ENCODE measurements at places on chromosomes 3 and 15.

DNA sequence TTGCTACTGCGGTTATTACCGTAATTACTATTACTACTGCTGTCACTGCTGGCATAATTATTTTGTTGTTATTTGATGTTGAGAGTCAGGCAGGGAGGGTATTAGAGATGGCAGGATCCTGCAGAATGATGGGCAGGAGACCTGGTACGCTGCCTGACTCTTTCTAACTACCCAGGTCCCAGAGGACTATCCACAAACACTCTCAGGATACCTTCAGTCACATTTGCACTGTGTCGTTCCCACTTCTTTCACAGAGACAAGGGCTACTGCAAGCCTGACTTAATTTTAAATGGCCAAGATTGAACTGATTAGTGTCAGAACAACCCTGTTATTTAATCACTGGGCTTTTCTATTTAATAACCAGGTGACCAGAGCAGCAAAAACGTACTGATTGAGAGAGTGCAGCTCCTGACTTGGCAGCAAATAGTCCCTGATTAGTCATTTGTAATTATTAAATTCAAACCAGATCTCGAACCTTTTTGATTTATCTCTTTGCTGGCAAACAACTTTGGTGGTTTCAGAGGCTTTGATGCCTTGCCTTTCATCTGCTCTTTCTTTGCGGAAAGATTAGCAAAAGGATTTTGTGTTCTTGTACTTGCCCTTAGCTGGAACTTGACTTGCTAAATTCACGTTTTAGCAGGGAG is 88.8 kb upstream of the ARHGEF3 start:
- DNase-seq: no peak

GRCh38 chr3:20575146-20575545 is 389.1 kb upstream of the SGO1 start:
- DNase-seq: no peak

- DNase-seq: no peak
These were observed 33.5 kb downstream of the TKT start for GRCh38 chr3:53222183-53222901.

DNA sequence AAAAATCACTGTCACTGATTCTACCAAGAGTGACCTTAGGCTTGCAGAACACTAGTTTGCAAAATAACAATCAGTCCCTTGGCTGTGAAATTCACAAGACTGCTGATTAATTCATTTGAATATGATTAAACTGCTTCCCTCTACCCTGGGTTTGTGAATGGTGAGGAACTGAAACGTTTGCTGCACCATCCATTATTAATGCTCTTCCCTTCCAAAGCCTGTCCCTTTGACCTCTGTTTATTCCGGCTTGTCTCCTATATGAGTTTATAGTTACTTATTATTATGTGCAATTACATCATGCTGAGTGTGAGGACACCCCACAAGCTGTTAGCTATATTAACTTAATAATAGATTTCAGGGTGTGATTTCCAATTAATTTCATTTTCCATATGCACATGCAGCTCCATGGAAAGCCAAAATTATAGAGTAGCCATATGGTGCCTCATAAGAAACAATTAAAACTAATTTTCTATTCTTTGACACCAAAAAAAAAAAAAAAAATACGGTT is 96.5 kb downstream of the SUCLG2 start:
- DNase-seq: no peak

GRCh38 chr3:102536456-102536855 is 101.6 kb downstream of the ZPLD1 start:
- DNase-seq: peak; percentile 63

GRCh38 chr3:107970993-107971580 is 119.7 kb downstream of the CD47 start:
- DNase-seq: no peak

GRCh38 chr15:74131628-74132413 is 1.4 kb downstream of the ISLR2 start:
- no peak for DNase-seq

GRCh38 chr3:43770426-43771103 is 79.8 kb downstream of the ABHD5 start:
- peak; percentile 73 for DNase-seq

DNA sequence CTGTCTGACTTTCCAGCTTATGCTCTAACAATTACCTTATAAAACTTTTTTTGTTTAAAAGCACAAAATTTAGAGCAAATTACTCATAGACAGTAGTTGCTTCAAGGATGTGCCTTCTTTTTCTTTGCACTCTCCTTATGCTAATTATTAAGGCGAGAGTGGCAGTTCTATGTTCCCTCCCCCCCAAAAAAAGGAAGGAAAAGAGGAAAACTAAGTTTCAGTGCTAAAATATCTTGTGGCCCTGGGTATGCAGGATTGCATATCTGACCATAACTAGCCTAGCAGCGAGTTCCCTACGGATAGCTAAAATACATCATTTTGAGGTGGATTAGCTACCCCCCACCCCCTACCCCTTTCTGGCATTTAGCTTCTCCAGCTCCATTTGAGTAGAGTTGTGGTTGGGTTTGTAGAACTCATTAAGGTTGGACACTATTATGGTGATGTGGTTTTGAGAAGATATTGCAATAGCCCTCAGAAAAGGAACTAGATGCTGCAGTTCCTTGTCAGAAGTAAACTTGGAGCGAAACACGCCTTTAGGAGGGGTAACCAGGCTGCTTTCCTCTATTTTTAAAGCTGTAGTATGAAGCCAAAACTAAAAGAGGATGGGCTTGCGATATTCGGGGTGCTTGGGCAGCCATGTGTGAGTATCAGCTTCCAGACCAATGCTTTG is 174.6 kb downstream of the AKAP13 start:
- no peak for DNase-seq

- no peak for DNase-seq
These were observed 617.0 kb upstream of the CBLB start for GRCh38 chr3:106485802-106486201.

DNA sequence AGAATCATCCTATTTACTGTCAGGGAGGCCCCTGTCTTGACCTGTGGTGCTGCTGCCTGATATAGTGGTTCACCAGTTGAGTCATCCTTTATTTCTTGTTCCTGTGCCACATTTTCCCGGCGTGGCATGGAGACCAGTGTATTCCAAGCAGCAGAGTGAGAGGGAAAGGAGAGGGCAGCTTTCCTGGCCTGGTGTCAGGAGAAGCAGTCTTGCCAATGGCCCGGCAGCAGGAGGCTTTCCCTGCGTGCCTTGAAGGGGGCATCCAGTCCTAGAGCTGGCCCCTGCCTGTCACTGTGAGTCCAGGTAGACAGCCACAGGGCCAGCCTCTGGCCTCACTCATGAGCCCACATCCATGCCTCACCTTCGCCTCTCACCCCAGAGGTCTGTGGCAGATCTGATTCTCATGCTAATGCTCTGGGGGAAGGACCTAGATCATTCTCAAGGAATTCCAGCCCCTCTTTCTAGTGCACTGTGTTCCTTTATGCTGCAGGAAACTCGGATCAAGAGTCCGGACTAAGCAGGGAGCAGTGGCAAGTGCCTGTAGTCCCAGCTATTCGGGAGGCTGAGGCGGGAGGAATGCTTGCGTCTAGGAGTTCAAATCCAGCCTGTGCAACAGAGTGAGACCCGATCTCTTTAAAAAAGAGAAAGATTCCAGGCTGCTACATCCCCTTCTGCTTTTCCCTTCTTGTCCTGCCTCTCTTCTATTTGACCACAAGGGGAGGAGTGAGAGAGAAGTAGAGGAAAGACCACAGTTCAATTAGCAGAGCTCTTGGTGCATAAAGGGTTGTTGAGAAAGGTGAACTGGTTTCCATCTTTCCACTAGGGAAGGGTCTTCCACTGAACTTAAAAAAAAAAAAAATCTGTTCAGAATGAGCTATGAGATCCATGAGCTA is 66.8 kb upstream of the HACD2 start:
- no peak for DNase-seq

GRCh38 chr3:31967592-31967991 is 13.5 kb downstream of the OSBPL10 start:
- DNase-seq: no peak

GRCh38 chr15:38528294-38528693 is 36.3 kb downstream of the RASGRP1 start:
- no peak for DNase-seq

- no peak for DNase-seq
These were observed 271.4 kb downstream of the TIGIT start for GRCh38 chr3:114565216-114565615.

GRCh38 chr3:112979244-112979832 is 4.4 kb upstream of the CD200R1 start:
- peak; percentile 32 for DNase-seq

GRCh38 chr15:33194704-33195670 is at the start of gene FMN1:
TSS of gene FMN1 (minus strand) at chr15:33194714. CDS start at chr15:33154914, 39,800 bp downstream.
- peak; percentile 97 for DNase-seq

- DNase-seq: no peak
These were observed 628.2 kb upstream of the CFAP20DC start for GRCh38 chr3:59677747-59678702.

DNA sequence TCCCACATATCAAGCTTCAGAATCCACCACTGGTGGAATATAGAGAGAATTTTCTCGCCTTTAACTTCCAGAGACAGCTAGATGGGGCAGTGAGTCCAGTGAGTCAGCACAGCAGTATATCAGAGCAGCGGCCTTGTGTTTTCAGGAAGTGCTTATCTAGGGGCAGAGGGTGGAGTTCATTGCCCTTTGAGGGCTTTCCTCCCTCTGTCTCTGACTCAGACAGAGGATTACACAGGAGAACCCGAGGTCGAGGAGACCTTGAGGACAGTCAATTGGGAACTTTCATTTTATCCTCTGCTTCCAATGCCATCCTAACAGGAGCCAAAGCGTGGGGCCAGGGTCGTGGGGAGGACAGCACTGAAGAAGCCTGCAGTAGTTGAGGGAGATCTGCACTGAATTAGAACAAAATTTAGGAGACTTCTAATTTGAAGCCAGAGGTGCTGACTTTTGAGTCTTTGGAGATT is 109.6 kb upstream of the UMPS start:
- DNase-seq: peak; percentile 84

DNA sequence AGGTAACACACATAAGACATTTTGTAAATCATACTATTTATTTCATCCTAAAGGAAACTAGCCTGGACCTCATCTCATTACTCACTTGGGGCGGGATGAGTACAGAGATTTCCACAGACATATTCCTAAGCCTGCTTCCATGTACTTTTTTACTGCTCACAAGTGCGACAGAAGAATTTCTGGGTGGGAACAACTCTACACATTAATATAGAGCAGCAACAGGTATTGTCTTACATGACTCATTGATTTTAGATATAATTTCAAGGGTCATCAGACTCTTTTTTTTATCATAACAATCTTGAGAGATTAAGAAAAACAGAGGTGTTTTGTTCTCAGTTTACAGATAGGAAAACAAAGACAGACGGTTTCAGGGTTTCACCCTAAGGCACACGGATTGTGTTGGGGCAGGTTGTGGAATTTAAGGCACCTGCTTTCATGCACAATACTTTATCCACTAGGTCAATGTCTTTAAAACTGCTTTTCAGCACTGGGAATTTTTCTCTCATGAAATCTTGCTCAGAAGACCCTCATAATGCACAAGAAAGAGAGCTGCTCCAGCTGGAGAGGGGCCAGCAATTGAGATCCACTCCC is 186.7 kb upstream of the CDIN1 start:
- no peak for DNase-seq

- no peak for DNase-seq
These were observed 435.6 kb upstream of the GRM7 start for GRCh38 chr3:6425289-6425820.

- no peak for DNase-seq
These were observed 185.8 kb upstream of the TLE3 start for GRCh38 chr15:70283511-70283910.

GRCh38 chr3:38755130-38755529 is 60.9 kb downstream of the SCN10A start:
- DNase-seq: no peak

- no peak for DNase-seq
These were observed 158.8 kb downstream of the SSR3 start for GRCh38 chr3:156395961-156396710.

GRCh38 chr15:66063147-66063546 is 190.4 kb downstream of the MEGF11 start:
- DNase-seq: no peak

DNA sequence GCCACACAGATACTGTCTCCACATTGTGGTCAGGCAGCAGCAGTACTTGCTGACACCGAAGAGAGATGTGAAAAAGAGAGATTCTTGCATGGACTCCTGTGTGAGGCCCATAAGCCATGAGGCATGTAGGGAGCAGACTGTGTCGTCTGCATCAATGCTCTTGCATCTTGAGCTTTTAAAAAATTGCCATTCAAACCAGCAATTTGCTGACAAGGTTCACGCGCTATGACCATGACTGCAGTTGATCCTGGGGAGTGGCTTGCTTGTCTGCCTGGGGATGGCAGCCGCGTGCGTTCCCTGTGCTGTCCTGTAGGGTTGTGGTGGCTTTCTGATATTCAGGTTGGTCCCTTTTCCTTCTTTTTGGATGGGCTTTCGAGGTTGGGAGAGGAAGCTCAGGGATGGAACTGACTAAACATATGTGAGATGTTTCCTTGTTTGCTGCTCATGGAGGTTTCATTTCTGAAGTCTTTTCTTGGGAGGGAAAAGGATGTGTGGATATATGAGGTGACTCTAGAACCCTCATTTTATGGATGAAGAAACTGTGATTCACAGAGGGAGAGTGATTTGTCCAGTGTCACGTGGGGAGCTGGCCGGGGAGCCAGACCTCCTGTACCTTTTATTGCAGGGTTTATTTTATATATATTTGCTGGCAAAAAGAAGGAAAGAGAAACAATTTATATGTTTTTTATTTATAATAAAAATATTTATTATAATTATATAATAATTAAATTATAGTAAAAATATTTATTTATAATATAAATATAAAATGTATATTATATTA is 48.6 kb downstream of the LPP start:
- no peak for DNase-seq

GRCh38 chr3:59566481-59566975 is 516.7 kb upstream of the CFAP20DC start:
- no peak for DNase-seq

- no peak for DNase-seq
These were observed 187.7 kb downstream of the SATB1 start for GRCh38 chr3:18237251-18238005.

DNA sequence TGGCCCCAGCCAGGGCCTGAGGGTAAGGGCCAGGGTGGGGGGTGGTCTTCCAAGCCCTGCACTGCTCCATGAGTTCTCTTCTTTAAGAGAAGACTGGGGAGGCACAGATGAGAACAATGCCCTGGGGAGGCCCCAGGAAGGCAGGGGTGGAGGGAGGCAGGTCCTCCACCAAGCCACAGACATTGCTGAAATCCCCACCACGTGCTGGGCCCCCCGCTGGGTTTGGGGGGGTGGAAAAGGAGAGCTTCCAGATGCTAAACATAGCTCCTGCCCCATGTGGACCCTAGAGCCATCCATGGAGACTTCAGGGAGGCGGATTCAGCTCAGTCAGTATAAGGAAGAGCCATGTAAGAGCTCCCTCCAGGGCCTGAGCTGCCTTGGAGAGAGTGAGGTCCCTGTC is 157.8 kb upstream of the LINGO1 start:
- no peak for DNase-seq
